ENCODE measurements at places on chromosomes 4 and X.
A peak's percentile ranks its signal among the peaks of the same experiment; 100 is the strongest.

DNA sequence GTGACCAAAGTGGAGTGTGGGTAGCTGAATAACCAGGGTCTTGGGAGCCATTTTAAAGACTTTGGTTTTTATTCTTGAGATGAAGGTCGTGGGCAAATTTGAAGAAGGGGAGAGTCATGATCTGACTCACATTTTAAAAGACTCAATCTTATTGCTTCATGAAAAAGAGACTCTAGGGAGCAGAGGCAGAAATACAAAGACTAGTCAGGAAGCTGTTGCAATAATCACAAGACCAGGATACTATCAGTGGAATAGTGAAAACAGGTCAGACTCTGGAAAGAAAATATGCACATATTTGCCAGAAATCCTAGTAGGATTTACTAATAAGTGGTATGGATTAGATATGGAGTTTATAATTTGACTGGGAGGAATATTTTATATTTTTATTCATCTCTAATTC lies 448.4 kb downstream of the RAPGEF2 start:
- DNase-seq: peak; percentile 22

- peak; percentile 35 for DNase-seq
These were observed 106.7 kb upstream of the MSX1 start for GRCh38 chr4:4752576-4753401.

DNA sequence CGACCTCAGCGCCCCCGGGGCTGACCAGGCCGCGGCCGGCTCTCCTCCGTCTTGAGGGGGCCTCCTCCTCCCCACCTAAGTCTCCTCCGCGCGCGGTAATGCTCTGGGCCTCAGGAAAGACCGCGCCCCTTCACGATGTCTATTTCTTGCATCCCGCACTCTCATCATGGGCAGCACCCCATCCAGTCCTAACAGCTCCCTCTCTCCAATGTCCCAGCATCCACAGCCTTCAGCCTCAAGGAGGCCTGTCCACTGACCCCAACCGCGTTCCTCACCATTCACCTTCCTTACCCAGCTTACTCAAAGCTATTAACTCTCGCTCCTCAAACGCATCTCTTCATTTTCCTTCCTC lies 77.5 kb downstream of the MAGED4 start:
- DNase-seq: no peak

GRCh38 chrX:73855546-73855945 lies 292.5 kb downstream of the CHIC1 start:
- DNase-seq: peak; percentile 57

GRCh38 chr4:176358083-176358469 lies 38.3 kb downstream of the SPCS3 start:
- DNase-seq: no peak

- no peak for DNase-seq
These were observed 21.6 kb upstream of the ATP8A1 start for GRCh38 chr4:42678512-42678911.

GRCh38 chr4:157992038-157992705 lies 180.7 kb downstream of the GASK1B start:
- DNase-seq: peak; percentile 67

DNA sequence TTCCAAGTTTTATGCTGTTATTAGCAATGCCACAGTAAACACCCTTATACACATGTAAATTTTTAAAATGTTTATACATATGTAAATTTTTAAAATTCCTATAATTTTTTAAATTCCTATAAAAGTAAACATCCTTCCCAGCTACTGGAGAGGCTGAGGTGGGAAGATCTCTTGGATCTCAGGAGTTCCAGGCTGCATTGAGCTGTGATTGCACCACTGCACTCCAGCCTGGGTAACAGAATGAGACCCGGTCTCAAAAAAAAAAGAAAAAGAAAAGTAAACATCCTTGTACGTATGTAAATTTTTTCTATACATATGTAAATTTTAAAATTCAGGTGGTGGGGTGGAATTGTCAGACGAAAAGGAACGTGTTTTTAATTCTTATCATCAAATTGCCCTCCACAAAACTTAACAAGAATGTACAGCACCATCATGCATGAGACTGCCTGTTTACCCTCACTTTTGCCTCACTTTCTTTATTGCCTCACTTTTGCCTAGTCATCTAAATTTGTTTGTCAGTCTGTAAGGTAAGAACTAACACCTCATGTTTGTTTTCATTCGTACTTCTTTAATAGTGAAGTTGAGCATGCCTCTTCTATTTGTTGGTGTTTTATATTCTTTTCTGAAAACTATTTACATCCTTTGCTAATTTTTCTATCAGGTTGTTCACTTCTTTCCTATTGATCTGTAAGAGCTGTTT lies 8.0 kb downstream of the SLC7A3 start:
- DNase-seq: no peak

DNA sequence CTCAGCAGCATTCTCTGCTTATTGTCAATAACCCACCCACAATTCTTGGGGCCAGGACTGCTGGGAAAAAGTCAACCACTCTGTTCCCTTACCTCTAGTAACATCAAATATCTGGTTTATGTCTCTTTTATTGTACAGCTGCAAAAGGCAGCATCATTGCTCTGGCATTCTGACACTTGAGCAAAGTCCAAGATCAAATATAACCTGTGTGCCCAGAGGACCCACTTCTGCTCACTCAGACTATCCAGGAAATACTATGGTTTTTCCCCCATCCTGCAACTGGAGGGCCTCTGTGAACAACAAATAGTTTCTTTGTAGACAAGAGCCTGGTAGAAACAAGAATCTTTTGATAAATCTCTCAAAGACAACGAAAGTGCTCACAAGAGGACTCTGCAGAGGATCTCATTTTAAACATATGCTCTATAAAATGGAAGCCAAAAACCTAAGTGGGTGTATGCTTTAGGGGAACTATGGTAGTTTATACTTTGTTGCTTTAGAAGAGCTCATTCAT lies 154.7 kb downstream of the RAB28 start:
- DNase-seq: no peak

- DNase-seq: peak; percentile 3
These were observed 39.7 kb upstream of the OGT start for GRCh38 chrX:71493111-71493613.
